ENCODE measurements at places on chromosomes 16 and 17.

GRCh38 chr17:82835766-82836512, 3.9 kb downstream of the ZNF750 start:
- DNase-seq, result no peak

DNA sequence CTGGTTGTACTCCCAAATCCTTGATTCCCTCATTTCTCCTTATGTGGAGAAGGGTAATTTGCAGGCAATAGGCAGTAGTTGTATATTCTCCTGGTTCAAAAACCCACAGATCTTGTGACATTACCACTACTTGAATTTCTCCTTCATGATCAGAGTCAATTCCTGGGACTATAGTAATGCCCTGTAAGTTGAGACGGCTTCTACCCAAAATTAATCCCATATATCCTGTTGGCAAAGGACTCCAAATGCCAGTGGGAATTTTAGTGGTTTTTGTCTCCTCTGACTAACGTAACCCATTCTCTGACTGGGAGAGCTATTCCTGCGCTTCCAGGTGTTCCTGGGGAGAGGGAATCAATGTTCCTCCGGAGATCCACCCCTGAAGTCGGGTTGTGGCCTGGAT, 11.6 kb upstream of the ZNF689 start:
- DNase-seq, result no peak

DNA sequence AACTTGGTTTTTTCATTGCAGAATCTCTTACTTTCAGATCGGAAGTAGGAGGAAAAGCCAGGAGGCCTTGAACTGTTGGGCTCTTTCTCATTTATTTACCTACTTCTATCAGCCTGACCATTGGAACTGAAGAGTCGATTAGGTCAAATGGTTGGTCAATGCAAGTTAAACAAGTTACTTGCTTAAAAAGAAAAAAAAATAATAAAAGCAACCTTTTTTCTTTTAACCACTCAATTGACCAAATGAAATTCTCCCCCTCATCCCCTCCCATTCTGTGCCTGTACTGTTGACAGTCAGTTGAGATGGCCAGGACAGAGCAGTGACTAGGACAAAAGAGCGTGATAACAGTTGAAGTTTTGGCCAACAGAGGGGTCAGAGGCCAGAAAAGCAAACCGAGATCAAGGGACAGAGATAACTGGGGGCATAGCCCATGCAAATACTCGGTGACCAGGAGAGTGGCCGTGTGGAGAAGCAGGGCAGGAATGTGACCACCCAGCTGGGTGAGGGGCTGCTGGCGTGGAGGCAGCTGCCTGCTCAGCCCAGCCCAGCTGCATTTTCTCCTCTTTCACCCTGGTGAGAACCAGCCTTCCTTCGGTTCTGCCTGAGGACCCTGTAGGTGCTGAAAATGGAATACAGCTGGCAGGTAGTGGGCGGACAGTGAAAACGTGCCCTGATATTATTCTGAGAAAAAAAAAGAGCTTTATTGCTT, 72.2 kb downstream of the HS3ST3B1 start:
- DNase-seq, result no peak

DNA sequence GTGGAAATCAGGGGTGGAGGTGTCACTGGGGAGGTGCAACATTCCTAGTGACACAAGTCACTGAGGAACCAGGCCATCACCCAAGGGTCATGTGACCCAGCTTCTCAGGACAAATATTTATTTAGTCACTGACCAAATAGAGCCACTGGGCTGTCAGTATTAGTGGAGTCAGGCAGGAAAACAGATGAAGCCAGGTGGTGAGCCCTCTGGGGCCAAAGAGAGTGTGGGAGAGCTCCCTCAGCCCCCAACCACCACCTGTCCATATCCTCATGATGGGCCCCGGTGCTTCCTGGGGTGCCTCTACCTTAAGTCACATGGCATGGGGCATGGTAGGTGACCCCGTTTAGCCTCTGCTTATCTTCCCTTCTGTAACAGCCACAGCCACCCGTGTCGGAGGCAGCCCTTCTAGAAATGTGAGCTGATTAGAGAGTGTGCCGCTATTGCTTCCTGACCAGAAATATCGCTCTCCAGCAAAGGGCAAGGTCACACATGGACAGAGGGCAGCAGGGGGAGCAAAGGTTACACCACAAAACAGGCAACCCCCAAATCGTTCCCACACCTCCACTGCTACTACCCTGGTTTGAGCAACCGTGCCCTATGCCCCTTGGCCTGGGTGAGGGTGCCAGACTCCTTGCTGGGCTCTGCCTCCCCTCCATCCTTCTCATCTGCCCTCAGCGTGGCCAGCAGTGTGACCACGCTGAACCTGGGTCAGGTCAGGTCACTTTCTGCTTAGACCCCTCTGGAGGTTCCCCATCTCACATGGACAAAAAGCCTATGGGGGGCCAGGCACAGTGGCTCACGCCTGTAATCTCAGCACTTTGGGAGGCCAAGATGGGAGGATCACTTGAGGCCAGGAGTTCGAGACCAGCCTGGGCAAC, 8.6 kb upstream of the AKTIP start:
- DNase-seq, result no peak

GRCh38 chr16:57244463-57244766, 644 bp upstream of the ARL2BP start:
- no peak for DNase-seq

DNA sequence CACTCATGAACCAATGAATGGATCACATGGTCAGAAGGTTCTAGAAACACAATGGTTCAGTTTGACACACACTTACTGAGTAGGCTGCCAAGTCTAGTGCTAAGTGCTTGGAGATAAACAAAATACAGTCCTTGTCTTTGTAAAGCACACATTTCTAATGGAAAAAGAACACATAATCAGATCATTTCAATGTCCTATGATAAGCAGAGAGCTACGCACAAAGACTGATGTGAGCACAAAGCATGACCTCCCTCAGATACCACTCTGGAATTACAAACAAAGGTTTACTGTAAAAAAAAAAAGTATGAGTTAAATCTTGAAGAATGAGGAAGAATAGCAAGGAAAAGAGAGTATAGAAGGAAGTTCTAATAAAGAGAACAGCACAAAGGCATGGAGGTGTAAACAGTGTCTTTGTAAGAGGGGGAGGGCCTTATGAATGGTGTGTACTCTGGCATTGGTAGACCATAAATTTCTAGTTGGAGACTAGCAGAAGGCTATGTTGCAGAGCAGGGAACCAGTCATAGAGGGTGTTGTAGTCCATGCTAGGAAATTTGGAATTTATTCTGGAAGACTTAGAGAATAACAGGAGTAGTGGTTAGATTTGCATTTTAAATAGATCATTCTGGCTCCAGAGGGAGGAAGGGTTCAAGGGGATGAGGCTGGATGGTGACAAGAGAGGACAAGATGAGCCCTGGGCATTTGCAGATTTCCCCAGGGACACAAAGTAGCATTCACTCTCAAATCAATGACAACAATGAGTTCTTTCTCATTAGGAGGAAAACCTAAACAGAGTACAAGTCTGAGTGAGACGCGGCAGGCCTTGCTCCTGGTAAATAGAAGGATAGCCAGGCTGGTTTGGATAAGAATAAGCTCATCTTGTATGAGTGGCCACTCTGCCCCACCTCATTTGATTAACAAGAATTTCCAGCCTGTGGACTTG, 468.0 kb downstream of the TOX3 start:
- DNase-seq, result no peak

- no peak for DNase-seq
Measured at GRCh38 chr16:68033101-68033500, 10.0 kb downstream of the DUS2 start.

- no peak for DNase-seq
Measured at GRCh38 chr16:27195941-27196595, 7.3 kb upstream of the KDM8 start.

GRCh38 chr17:62802561-62803205, 5.4 kb downstream of the MARCHF10 start:
- no peak for DNase-seq

- peak; percentile 91 for DNase-seq
Measured at GRCh38 chr16:508884-509736, 18.4 kb upstream of the CAPN15 start.

DNA sequence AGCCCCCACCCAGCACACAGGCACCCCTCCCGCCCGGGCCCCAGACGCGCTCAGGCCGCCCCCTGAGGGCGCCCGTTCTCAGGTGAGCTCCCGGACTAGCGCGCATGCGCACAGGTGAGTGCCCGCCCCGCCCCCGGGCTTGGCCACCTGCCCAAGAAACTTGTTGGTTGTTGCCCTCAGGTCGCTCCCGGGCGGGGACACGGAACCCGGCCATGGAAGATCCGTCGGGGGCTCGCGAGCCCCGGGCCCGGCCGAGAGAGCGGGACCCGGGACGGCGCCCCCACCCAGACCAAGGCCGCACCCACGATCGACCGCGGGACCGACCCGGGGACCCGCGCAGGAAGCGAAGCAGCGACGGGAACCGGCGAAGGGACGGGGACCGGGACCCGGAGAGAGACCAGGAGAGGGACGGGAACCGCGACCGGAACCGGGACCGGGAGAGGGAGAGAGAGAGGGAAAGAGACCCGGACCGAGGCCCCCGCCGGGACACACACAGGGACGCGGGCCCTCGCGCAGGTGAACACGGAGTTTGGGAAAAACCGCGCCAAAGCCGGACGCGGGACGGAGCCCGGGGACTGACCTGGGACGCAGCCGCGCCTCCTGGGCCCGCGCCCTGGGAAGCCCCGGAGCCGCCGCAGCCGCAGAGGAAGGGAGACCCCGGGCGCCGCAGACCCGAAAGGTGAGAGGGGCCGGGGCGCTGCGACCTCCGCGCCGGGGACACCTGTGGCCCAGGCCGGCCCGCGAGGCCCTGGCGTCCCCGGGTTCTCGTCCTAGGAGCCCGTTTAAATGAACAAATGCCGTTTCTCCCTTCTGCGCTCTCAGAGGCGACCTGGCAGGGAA, at the start of gene MARVELD3:
MARVELD3 (plus strand) TSS at position 167 of the 840 bp plus-strand sequence; CDS start at position 213, 46 bp downstream.
- no peak for DNase-seq

DNA sequence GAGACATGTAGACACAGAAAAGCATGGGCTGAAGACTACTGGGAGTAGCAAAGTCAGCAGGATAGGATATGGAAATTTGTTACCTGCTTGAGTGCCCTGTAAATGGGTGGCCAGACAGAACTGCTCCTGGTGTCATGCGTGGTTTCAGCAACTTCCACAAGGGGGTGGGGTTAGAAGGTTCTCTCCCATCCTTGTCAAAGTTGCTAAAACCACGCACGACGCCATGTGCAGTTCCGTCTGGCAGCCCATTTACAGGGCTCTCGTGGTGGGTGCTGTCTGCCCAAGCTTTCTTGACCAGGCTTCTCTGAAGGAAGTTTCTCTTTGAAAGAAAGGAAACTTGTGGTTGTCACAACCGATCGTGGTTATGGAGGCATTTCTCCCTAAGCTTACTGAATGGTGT, 6.9 kb upstream of the DBNDD1 start:
- DNase-seq, result no peak

GRCh38 chr17:32755045-32755805, 121.7 kb downstream of the MYO1D start:
- DNase-seq, result peak; percentile 90

- peak; percentile 65 for DNase-seq
Measured at GRCh38 chr17:76735006-76735405, 2.1 kb downstream of the SRSF2 start.

DNA sequence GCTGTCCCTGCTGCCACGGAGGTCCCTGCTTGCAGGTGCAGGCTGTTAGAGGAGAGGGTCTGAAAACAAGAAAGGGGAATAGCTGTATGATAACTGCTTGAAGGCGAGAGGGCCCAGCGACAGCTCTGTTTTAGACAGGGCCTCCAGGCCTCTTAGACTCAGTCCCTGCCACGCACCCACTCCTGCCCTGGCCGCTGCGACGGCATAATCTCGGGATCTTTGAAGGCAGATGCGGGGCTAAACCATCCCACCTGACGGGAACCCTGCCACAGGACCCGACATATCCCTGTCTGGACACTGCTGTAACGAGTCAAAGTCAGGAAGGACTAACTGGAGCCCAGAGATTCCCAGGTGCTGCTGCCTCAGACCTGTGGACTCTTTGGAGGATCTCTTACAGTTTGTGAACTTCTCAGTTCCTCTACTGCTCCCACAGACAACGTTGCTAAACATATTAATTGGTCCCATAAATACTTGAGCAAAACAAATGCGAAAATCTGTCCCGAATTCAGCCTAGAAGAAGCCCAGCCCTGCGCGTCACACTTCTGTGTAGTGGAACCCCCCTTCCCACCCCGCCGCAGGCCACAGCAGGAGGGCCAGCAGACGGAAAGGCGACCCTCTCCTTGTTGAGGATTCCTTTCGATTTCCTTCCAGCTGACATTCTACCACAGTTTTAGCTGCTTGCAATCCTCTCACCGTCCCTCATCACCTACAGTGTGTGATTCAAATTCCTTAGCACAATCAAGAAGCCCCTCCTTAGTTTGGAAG, 998 bp upstream of the TMEM11 start:
- DNase-seq, result peak; percentile 39

DNA sequence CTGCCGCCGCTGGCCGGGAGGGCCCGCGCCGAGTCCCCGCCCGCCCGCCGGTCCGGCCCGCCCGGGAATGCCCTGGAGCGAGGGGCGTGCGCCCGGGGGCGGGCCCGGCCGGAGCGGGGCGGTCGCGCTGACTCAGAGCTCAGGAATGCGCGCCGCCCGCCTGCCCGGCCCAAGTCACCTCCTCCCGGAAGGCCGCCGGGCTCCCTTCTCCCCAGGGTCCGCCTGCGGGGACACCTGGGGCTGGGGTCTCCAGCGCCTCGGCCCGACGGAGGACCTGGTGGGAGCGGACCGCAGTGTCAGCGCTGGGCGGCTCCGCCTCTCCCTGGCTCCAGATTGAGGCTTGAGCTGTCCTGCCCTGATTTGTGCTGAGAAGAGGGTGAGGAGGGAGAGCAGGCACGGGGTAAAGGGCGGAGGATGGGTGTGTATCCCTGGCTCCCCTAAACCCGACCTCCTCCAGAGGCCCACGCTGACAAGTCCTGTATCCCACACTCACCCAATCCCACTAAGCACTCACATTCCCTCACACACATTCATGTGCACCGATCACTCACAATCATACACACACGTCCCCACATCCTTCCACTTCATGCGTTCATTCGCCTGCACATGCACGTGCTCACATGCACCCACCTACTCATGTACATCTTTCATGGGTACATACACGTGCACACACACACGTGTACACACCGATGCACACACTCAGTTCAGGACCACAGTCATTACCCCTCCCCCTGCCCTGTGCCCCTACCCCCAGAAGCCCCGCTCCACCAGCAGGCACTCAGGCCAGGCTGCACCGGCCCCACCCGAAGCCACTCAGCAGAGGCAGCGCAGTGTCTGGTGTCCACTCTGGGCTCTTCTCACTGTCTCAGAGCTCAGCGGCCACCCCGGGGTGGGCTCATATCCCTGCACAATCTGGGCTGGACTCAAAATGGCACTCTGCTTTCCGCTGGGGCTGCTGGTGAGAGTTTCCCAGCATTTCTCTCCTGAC, at the start of gene RHBDF1:
RHBDF1 (minus strand) TSS at position 71 of the 988 bp plus-strand sequence. CDS start 7,616 bp downstream, outside the sequence.
- peak; percentile 60 for DNase-seq

DNA sequence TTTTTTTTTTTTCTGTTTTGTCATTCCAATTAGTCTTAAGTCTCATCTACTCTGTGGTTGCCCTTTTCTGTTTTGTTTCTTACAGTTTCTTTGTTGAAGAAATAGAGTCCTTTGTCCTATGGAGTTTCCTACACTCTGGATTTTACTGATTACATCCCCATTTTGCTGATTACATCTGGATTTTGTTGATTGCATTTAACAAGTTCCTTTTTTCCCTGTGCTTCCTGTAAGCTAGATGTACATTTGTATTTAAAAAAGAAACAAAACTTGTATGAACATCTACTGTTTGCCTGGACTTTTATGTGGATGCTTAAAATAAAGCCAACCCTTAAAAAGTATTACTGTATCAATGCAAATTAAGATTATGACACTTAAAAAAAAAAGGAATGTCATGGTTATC, 147.6 kb downstream of the CHD9 start:
- no peak for DNase-seq

- no peak for DNase-seq
Measured at GRCh38 chr17:41824086-41824485, 11.3 kb downstream of the FKBP10 start.

GRCh38 chr16:22356930-22357634, 17.3 kb downstream of the CDR2 start:
- no peak for DNase-seq

GRCh38 chr16:62700426-62701294, 664.4 kb upstream of the CDH8 start:
- DNase-seq, result no peak

All from choroid plexus epithelial cell (primary cell).